SK-N-MC (cell line): ENCODE measurements at places on chromosomes 16 and 17.

DNA sequence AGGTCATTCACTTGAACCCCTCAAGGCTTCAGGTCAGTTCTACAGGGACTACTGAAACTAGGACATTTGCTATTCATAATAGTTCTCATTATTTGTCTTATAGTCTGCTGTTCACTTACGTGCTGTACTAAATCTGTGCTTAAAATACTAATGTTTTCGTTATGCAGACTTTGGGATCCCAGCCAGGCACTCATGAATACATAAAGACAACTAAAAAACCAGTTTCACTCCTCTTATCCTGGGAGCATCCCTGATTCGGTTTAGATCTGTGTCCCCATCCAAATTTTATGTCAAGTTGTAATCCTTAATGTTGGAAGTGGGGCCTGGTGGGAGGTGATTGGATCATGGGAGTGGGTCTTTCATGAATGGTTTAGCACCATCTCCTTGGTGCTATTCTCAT lies 1291.8 kb downstream of the CDH11 start:
- no peak for DNase-seq

GRCh38 chr17:79424471-79425185 lies 186.2 kb downstream of the RBFOX3 start:
- no peak for DNase-seq

DNA sequence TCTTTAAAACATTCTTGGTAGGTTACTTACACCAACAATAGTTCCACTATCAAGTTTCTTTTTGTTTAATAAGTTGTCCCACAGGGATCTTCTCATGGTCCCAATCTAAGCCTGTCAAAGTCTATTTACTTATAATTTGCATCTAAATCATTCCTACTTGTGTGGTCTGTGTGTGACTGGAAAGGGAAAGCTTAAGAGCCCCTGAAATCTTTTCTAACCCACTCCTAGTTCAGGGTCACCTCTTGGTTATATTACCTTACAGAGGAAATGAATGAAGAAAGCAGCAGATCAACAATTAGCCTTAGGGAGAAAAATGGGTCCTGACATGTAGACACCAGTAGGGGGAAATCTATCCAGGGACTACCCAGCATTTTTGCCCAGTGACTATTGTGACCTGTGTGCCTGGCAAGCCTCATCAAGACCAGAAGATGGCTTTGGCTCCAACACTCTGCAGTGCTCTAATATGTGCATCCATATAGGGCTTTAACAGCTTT lies 110.4 kb upstream of the HAS3 start:
- no peak for DNase-seq

- DNase-seq = no peak
Measured at GRCh38 chr16:85625053-85625452, 11.9 kb downstream of the GSE1 start.

DNA sequence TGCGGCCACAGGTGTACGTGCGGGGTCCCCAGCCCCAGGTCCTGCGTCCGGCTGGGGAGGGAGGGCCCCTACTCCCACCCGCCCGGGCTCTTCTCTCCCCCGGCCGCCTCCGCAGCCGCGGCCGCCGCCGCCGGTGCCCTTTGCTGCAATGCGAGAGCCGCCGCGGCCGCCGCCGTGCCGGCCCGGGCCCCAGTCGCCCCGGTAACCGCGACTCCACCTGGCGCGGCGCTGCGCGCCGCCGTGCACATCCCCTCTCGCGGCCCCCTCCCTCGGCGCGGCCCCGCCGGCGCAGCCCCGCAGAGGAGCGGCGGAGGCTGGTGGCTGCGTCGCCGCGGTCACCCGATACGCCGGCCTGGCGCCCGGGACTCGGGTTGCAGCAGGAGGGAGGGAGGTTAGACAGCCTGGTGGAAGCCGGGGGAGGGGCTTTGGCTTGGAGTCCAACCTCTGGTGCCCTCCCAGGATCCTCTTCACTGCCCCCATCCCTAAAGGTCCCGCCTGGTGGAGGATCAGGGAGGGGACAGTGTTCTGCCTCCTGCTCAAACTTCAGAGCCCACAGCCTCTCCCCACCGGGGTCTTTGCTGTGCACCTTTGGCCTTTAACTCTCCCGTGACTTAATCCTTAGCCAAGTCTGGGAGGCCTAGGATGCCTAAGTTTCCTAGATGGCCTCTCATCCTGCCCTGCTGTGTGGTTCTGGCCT lies 32.9 kb downstream of the SRCIN1 start:
- DNase-seq = no peak

GRCh38 chr16:81315271-81316175 lies 761 bp downstream of the GAN start:
- no peak for DNase-seq

DNA sequence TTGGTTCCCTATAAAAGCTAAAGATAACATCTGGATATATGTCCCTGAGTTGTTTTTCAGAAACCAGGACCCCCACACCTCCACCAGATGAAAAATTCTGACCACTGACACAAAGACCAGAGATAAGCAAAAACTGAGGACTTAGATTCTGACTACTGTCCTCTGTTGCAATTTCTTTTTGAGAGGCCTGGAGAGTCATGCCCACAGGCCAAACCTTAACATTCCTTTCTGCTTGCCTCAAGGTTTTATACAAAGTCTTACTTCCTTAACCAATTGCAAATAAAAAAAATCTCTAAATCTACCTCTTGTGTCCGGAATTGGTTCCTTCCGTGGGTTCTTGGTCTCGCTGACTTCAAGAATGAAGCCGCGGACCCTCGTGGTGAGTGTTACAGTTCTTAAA lies 228.5 kb downstream of the ABCC12 start:
- DNase-seq = no peak

- DNase-seq = no peak
Measured at GRCh38 chr17:77147357-77147801, 6.6 kb downstream of the SEC14L1 start.

DNA sequence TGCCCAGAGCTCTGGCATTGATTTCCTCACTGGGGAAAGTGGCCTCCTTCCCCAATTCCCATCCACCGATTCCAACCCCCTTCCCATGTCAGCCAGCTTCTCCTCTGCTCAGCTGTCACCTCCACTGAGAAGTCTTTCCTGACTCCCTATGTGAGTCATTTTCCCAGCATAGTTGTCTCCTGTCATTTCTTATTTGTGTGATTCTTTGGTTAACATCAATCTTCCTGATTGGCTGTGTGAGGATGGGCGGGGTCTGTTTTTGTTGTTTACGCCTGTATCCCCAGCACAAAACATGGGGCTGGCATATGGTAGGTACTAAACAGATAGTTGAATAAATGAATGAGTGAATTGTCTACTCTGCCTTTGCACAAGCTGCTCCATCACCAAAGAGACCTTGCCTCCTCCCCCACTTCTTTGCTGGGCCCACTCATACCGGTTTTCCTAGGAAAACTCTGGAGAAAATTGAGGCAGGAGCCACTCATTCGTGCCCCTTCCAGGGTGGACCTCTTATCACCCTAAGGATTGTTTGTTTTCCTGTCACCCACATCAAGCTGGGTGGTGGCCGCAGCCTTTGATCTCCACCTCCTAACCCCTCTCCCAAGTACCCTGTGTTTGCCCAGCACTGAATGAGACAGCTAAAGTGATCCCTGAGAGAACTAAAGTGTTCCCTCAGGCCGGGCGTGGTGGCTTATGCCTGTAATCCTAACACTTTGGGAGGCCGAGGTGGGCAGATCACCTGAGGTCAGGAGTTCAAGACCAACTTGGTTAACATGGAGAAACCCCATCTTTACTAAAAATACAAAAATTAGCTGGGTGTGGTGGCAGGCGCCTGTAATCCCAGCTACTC lies 1.2 kb upstream of the GRB7 start:
- no peak for DNase-seq

- DNase-seq = no peak
Measured at GRCh38 chr17:444879-445454, 92.4 kb upstream of the RPH3AL start.

- no peak for DNase-seq
Measured at GRCh38 chr16:78372277-78372676, 272.8 kb downstream of the WWOX start.

DNA sequence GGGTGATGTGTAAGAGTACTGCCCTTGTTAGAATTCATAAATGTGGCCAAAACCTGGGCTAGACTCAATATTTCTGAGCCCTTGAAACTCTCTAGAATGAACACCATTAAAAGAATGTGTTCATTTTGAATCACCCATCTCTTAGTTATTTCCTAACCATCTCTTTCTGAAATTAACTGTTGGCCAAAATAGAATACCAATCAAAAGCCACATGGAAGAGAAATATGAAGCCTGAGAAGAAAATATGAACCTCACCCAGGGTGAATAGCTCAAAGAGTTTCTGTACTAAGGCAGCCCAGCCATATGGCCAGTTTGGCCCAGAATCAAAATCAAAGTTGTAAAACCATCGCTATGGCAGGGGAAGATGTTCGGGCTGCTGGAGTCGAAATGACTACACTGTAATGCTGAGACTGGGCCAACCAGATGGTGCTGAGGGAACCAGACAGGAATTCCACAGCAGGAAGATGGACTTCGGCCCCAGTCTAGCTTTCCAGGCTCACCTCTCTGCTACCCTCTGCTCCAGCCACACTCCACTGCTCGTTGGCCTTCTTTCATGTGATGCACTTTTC lies 154.3 kb upstream of the ZFHX3 start:
- DNase-seq = no peak

DNA sequence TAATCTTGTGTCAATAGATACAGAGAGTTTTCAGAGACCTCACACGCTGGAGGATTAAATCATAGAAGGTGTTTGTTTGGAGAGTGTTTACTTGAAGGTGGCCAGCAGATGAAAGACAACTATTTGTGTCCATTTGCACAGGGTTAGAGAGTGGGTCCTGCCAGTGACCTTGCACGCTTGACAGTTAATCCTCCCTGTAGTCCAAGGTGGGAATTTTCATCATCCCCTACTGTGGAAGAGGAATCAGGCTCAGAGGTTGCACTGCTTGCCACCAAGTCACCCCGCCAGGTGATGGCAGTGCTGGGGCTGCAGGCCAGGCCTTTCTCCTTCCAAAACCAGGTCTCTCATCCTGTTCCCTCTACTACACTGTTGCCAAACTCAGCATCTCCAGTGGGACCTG lies 12.3 kb downstream of the CDH1 start:
- DNase-seq = no peak

DNA sequence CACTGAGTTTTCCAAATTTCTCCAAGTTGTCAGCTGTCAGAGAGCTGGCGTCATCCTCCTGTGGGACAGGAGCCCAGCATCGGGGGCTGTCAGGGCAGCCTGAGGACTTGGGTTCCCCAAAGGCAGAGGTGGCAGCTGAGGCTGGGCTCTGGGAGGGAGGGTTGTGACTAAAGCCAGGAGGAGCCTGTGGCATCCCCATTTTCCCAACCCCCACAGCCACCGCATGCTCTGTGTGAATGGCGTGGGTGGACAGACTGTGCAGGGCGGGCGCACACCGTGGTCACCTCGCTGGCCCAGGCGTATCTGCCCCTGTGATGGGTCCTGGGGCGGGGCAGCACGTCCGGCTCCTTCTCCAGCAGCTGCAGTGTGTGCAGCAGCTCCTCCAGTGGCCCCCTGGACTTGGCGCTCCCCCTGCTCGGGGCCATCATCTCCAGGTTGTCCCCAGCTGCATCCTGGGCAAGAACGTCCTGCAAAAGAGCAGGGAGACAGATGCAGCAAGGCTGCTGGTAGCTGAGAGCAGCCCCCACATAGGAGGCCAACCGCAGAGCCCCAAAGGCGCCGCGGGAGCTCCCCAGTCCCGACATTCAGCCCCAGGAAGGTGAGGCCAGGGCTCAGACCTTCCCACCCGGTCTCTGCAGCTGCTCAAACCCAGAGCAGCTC lies 24.8 kb downstream of the CEP131 start:
- no peak for DNase-seq

DNA sequence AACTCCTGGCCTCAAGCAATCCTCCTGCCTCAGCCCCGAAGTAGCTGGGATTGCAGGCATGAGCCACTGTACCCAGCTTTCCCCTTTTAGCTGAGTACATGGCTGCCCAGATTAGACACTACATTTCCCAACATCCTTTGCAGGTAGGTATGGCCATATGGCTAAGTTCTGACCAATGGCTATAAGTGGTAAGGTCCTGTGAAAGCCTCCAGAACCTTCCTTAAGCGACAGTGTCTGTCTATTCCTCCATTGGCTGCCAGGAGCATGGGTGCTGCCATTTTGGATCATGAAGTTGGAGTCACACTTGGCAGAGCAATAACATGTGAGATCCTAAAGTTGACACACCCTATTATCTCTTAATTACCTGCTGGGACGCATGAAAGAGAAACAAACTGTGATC lies 24.4 kb upstream of the CRHR1 start:
- no peak for DNase-seq

GRCh38 chr16:56312556-56312955 lies 112.8 kb downstream of the AMFR start:
- no peak for DNase-seq

DNA sequence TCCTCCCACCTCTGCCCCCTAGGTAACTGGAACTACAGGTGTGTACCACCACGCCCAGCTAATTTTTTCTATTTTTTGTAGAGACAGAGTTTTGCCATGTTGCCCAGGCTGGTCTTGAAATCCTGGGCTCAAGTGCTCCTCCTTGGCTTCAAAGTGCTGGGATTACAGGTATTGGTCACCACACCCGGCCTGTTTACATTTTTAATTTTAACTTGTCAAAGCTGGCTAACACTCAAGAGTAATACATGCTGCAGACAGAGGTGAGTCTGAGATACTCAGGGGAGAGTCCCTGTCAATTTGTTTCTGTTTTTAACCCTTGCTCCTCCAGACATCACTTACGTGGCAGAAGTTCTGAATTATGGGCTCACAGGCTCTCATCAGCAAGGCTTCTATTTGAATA lies 50.7 kb upstream of the CLEC18B start:
- no peak for DNase-seq

DNA sequence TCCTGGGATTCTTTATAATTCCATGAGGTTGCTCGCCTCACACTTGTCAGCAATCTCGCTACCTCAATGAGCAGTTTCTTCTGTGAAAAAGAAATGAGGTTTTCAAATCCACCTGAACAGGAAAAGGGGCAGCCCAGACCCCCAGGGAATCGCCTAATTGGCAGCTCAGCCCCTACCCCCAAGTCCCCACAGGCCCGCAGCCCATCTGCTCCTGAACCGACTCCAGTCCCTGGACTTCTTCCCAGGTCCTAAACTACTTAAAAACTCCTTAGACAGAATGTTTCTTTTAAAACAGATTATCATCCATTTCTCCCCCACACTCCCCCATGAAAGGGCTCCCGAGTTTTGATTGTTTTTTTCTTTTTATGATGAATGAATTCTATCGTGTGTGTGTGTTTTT lies 89.8 kb downstream of the PMP22 start:
- no peak for DNase-seq

- no peak for DNase-seq
Measured at GRCh38 chr17:633641-634101, 81.0 kb downstream of the VPS53 start.
